ENCODE measurements at places on chromosomes 1 and 21. TPM values are rescaled to one million over a fixed set of nuclear protein-coding genes. Genes with fewer than 3 reads are reported as not detected.

Gene PIK3CD
- 5.9 TPM for total RNA-seq

Gene CASQ1
- not detected for total RNA-seq

Gene IQCC
- total RNA-seq: 7.4 TPM

Gene OR2M7
- total RNA-seq: not detected

Gene B3GALT5
- 7.4 TPM for total RNA-seq

Gene OR2T35
- total RNA-seq: not detected

Gene AGBL4
- total RNA-seq: 4.6 TPM

Gene RHOU
- total RNA-seq: 27.3 TPM

Gene AK4
- total RNA-seq: 13.9 TPM

Gene NBPF14
- 27.4 TPM for total RNA-seq

Gene GJA5
- 3.6 TPM for total RNA-seq

Gene DENND2C
- 2.6 TPM for total RNA-seq

Gene SLC22A15
- 5.4 TPM for total RNA-seq

Gene COL6A1
- total RNA-seq: 96.1 TPM

Gene PRAMEF8
- total RNA-seq: not detected

Gene S100A4
- 57.3 TPM for total RNA-seq

Gene AADACL3
- total RNA-seq: not detected
